ENCODE measurements at places on chromosomes 2 and 18. TPM values are rescaled to one million over a fixed set of nuclear protein-coding genes. Genes with fewer than 3 reads are reported as not detected.

Gene B4GALT6
- total RNA-seq = 2.8 TPM

Gene APOB
- total RNA-seq = not detected

Gene GPR35
- total RNA-seq = 8.7 TPM

Gene C2orf80
- not detected for total RNA-seq

Gene LCT
- total RNA-seq = 0.31 TPM
